Osteoblast (primary cell): ENCODE measurements at places on chromosomes 1 and 21.

GRCh38 chr1:100606438-100606837 is 68.5 kb downstream of the GPR88 start:
- peak overlapping the region; percentile 57 for H3K27ac ChIP-seq
- H3K4me3 ChIP-seq = no peak overlapping the region
- peaks cover 27% of the 10 kb centered on the region for H3K4me1 ChIP-seq
- DNase-seq = peak; percentile 53
- H3K27me3 ChIP-seq = no peaks in the 10 kb centered on the region

- no peaks in the 10 kb centered on the region for H3K27me3 ChIP-seq
- no peak for DNase-seq
Measured at GRCh38 chr1:9715536-9716226, 64.2 kb downstream of the PIK3CD start.

DNA sequence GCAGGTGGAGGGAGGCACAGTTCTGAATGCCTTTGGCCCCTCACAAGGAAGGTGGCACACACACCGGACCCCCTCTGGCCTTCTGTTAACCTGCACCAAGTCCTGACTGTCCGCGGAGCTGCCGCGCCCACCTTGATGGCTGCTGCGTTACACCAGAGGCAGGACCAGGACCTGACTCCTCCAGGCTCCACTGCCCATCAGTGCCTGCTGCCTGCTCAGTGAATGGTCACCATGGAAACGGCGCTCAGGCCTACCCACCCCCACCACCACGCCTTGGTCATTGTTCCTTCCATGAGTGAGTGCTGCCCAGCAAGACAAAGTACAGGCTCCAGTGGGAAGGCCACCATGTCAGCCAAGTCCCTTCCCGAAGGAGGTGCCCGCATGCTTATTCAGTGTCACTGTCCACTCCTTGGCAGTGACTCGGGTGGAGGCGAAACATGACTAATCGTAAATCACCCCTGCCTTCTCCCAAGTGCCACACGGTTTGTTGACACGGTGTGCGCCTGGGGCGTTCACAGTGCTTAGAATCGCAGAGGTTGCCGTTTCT is 57.3 kb downstream of the SLC37A1 start:
- no peak overlapping the region for H3K27ac ChIP-seq
- peak; percentile 50 for DNase-seq
- H3K4me1 ChIP-seq = no peaks in the 10 kb centered on the region
- H3K36me3 ChIP-seq = no peaks in the 10 kb centered on the region
- no peak overlapping the region for H3K4me3 ChIP-seq

DNA sequence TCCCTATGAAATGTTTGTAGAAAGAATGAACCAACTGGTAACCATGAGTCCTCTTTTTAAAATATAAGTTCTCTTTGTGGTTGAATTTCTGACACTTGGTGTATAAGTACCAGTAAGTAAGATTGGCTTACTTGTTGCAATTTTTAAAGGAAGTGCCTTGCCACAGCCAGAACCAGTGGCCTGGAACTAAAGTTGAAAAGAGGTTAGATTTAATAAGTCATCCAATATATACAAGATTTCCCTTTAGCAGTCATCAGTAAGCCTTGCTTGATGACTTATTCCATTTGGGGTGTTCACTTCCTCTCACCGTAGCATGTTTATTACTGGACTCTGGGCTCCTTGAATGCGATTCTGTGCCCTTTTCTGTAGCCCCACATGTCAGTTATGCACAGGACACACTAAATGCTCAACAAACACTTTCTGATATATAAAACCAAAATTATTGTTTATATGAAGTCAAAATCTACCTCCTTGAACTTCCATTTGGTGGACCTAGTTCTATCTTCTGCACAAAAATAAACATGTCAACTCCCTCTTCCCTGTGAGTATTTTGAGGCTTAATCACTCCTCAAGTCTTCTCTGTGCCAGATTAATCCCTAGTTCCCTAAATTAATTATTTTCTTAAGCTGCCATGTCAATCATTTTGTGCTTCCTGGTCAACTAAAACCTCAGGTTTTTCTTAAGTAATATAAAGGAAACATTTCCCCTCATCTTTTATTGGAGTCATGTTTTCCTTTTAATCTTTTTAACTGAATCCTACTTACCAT is 218.1 kb downstream of the ST6GALNAC3 start:
- H3K4me1 ChIP-seq = no peaks in the 10 kb centered on the region
- no peaks in the 10 kb centered on the region for H3K36me3 ChIP-seq
- no peak for DNase-seq
- H3K27ac ChIP-seq = no peak overlapping the region

DNA sequence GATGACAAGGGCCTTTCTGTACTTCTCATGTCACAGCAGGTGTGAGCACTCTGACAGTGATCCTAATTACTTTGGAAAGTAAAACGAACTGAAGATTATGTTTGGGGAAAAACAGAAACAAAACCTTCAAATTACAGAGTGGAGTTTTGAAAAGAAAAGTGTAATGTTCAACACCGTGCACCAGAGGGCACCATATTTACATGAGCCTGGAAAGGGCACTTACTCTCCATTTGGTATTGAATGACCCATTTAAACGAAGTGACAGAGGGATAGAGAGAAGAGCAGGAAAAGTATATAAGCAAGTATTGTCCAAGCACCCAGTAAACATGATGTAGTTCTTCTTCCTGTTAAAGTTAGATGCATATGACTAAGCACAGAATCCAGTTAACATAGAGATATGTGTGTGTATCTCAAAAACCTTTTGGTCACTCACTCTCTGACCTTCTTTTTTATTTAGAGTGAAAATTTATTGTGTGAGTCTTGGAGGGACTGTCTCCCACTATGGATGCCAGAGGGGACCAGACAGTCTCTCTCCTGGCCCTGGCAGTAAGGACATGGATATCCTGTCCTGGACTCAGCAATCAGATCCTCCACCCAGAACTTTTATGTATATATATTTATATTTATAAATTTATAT is 3.8 kb upstream of the RGSL1 start:
- no peak overlapping the region for H3K4me3 ChIP-seq
- H3K27me3 ChIP-seq = no peaks in the 10 kb centered on the region
- no peak overlapping the region for H3K27ac ChIP-seq
- no peaks in the 10 kb centered on the region for H3K36me3 ChIP-seq

DNA sequence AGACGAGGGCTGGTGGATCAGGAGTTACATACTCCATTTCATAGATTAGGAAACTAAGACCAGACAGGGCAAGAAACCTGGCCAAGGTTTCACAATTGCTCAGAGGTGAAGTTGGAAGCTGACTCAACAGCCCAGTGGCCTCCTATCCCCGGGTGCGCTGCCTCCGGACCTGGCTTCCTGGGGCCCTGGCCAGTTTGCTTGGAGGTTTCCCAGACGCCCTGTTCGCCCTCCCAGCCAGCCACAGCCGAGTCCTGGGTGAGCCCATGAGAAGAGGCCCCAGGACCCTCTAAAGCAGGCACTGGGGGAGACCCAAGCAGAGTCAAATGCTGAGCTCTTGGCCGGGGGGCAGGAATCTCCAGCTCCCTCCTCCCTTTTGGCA is 180.1 kb downstream of the ZBTB18 start:
- H3K27ac ChIP-seq = no peak overlapping the region
- no peak for DNase-seq
- H3K4me3 ChIP-seq = peak overlapping the region; percentile 61
- H3K36me3 ChIP-seq = no peaks in the 10 kb centered on the region
- peaks cover 7% of the 10 kb centered on the region for H3K4me1 ChIP-seq

- no peak overlapping the region for H3K27ac ChIP-seq
- H3K36me3 ChIP-seq = no peaks in the 10 kb centered on the region
- peaks cover 63% of the 10 kb centered on the region for H3K27me3 ChIP-seq
- no peak overlapping the region for H3K4me3 ChIP-seq
- DNase-seq = peak; percentile 86
Measured at GRCh38 chr1:22206551-22207125, 63.7 kb upstream of the WNT4 start.

- no peak overlapping the region for H3K27ac ChIP-seq
- H3K27me3 ChIP-seq = no peaks in the 10 kb centered on the region
Measured at GRCh38 chr1:37878071-37878470, 18.7 kb upstream of the MTF1 start.

GRCh38 chr1:171179318-171180227 is 5.5 kb upstream of the FMO2 start:
- no peak overlapping the region for H3K27ac ChIP-seq
- DNase-seq = no peak
- no peak overlapping the region for H3K4me3 ChIP-seq
- H3K36me3 ChIP-seq = no peaks in the 10 kb centered on the region
- H3K27me3 ChIP-seq = no peaks in the 10 kb centered on the region

DNA sequence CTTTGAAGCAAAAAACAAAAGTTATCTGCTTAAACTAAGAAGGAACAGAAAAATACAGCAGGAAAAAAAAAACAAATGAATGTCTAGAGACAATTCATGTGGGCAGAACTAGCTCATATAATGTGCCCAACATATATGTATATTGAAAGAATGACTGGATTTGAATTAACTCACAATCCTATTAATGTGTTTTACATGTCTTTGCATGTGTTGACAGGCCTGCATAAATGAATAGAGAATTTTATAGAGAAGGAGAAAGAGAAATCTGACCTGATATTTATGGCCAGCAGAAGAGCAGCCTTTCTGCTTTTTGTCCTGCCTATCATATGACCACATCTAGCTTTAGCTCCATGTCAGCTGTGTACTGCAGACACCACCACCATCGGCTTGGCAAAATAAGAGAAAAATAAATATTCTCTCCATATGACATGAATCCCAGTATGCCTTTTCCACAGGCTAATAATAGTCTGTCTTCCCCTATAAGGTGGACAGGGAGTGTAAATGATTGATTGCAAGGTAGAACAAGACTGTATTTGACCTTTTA is 171.5 kb upstream of the PALMD start:
- peak; percentile 13 for DNase-seq
- H3K4me3 ChIP-seq = no peak overlapping the region
- H3K36me3 ChIP-seq = no peaks in the 10 kb centered on the region
- H3K27ac ChIP-seq = no peak overlapping the region
- H3K27me3 ChIP-seq = no peaks in the 10 kb centered on the region
- peaks cover 3% of the 10 kb centered on the region for H3K4me1 ChIP-seq

DNA sequence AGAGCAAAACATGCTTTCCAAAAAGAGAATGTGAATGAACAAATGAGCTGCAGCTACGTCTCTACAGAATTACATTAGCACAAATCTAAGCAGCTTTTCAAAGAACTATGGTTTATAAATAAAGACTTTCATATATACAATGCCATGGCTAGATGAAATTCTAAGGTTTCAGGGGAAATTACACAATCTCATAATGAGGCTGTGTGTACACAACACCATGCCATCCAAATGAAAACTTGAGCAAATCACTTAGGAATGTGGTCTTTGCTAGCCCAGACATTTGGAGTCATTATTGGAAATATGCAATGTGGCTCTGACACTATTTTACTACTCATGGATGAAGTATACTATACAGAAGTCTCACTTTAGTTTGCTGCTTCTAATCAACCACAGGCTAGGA is 37.5 kb downstream of the SPAG17 start:
- no peaks in the 10 kb centered on the region for H3K27me3 ChIP-seq
- H3K4me3 ChIP-seq = no peak overlapping the region
- H3K27ac ChIP-seq = peak overlapping the region; percentile 51
- H3K4me1 ChIP-seq = peaks cover 12% of the 10 kb centered on the region
- peak; percentile 25 for DNase-seq

DNA sequence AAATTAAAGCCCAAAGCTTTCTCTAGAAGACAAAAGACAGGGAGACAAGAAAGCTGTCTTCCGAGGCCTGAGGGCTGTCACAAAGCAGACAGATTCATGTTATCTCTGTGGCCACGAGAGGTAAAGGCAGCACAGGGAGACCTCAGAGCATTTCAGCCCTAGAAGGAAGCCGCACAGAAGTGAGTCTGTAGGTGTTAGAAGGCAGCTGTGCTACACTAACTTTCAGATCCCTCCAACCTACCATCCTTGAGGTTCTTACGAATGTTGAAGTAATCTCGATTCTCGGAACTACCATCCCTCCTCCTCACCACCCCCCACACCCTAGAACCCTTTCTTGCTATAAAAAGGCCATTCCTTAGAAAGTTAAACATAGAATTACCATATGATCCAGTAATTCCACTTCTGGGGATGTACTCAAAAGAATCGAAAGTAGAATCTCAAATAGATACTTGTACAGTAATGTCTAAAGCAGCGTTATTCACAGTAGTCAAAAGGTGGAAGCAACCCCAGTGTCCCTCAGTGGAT is 21.5 kb upstream of the LYST start:
- H3K27me3 ChIP-seq = no peaks in the 10 kb centered on the region
- no peaks in the 10 kb centered on the region for H3K36me3 ChIP-seq
- no peak overlapping the region for H3K27ac ChIP-seq
- H3K4me3 ChIP-seq = no peak overlapping the region
- H3K4me1 ChIP-seq = peaks cover 4% of the 10 kb centered on the region
- no peak for DNase-seq

- H3K4me3 ChIP-seq = no peak overlapping the region
- H3K27ac ChIP-seq = no peak overlapping the region
- H3K36me3 ChIP-seq = no peaks in the 10 kb centered on the region
- H3K27me3 ChIP-seq = peaks cover 19% of the 10 kb centered on the region
- H3K4me1 ChIP-seq = peaks cover 5% of the 10 kb centered on the region
- peak; percentile 25 for DNase-seq
Measured at GRCh38 chr1:161972828-161973227, 50.8 kb downstream of the OLFML2B start.

- no peak overlapping the region for H3K27ac ChIP-seq
- H3K4me3 ChIP-seq = no peak overlapping the region
- no peaks in the 10 kb centered on the region for H3K36me3 ChIP-seq
- DNase-seq = no peak
Measured at GRCh38 chr1:72394457-72394856, 112.1 kb upstream of the NEGR1 start.

GRCh38 chr1:109618661-109619575 is 498 bp downstream of the GNAT2 start:
- no peaks in the 10 kb centered on the region for H3K27me3 ChIP-seq
- no peak for DNase-seq
- H3K4me1 ChIP-seq = peaks cover 50% of the 10 kb centered on the region
- H3K36me3 ChIP-seq = no peaks in the 10 kb centered on the region
- peak overlapping the region; percentile 97 for H3K4me3 ChIP-seq

DNA sequence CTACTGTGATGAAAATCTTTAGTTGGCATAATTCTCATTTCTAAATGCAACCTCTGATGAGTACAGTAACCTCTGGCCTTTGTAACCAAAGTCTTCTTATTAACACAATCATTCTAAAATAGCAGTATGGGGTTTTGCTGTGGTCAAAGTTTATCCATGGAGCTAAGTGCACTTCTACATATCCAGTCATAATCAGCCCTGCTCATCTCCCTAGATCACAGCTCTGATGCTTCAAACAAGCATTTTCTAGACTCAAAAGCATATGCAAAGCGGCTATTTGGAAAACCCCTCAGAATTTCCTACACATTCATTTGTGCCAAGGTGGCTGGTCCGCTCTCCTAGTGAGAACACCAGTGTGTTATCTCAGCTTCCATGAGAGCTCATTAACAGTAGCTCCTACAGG is 418.6 kb downstream of the MRPL39 start:
- no peak overlapping the region for H3K4me3 ChIP-seq
- no peaks in the 10 kb centered on the region for H3K4me1 ChIP-seq
- H3K27me3 ChIP-seq = no peaks in the 10 kb centered on the region
- DNase-seq = no peak
- H3K36me3 ChIP-seq = no peaks in the 10 kb centered on the region

GRCh38 chr1:17682400-17682799 is 72.7 kb upstream of the ACTL8 start:
- H3K4me1 ChIP-seq = no peaks in the 10 kb centered on the region
- DNase-seq = no peak
- no peaks in the 10 kb centered on the region for H3K27me3 ChIP-seq
- no peak overlapping the region for H3K4me3 ChIP-seq
- no peak overlapping the region for H3K27ac ChIP-seq

- DNase-seq = peak; percentile 49
- H3K4me3 ChIP-seq = no peak overlapping the region
- H3K4me1 ChIP-seq = no peaks in the 10 kb centered on the region
- peaks cover 30% of the 10 kb centered on the region for H3K27me3 ChIP-seq
Measured at GRCh38 chr1:22271847-22272801, 129.2 kb upstream of the WNT4 start.
